ENCODE measurements at places on chromosomes 1 and 21. TPM values are rescaled to one million over a fixed set of nuclear protein-coding genes. Genes with fewer than 3 reads are reported as not detected.

ACTN2 gene
- total RNA-seq, result not detected

WNT9A gene
- total RNA-seq, result not detected

DEPDC1 gene
- 16.8 TPM for total RNA-seq

FGR gene
- total RNA-seq, result 83.8 TPM

OR10Z1 gene
- not detected for total RNA-seq

CHD5 gene
- total RNA-seq, result 0.49 TPM

SESN2 gene
- total RNA-seq, result 21.7 TPM

FCRL6 gene
- total RNA-seq, result 0.11 TPM

SPRR2A gene
- total RNA-seq, result not detected

WDR64 gene
- total RNA-seq, result not detected

CHRM3 gene
- total RNA-seq, result not detected

CALML6 gene
- not detected for total RNA-seq

PRAMEF9 gene
- not detected for total RNA-seq

LRRN2 gene
- total RNA-seq, result not detected

FAM167B gene
- total RNA-seq, result 0.88 TPM

ACBD3 gene
- 20.5 TPM for total RNA-seq

VASH2 gene
- 29.2 TPM for total RNA-seq

RSPO1 gene
- total RNA-seq, result not detected

KRTAP20-2 gene
- not detected for total RNA-seq

ASCL5 gene
- total RNA-seq, result not detected

CFHR2 gene
- not detected for total RNA-seq

FAM72B gene
- 13.6 TPM for total RNA-seq

SHE gene
- 0.05 TPM for total RNA-seq

ZNF683 gene
- total RNA-seq, result not detected

RNASEL gene
- 4.4 TPM for total RNA-seq

OVAAL gene
- total RNA-seq, result not detected

CDC42BPA gene
- total RNA-seq, result 0.23 TPM

FAAH gene
- total RNA-seq, result 0.72 TPM

TTC39A gene
- 3.5 TPM for total RNA-seq

RGSL1 gene
- total RNA-seq, result not detected

DENND2C gene
- total RNA-seq, result not detected

HES3 gene
- not detected for total RNA-seq

SLC30A10 gene
- not detected for total RNA-seq

LCE1E gene
- total RNA-seq, result 3.7 TPM

GJA9 gene
- not detected for total RNA-seq

BTF3L4 gene
- total RNA-seq, result 36.6 TPM

SLC1A7 gene
- total RNA-seq, result not detected

TMEM125 gene
- 1.1 TPM for total RNA-seq

GTF2B gene
- total RNA-seq, result 27.9 TPM

RGS1 gene
- 38.5 TPM for total RNA-seq

VSIG8 gene
- not detected for total RNA-seq

ETNK2 gene
- total RNA-seq, result not detected

S100B gene
- total RNA-seq, result not detected

GOLT1A gene
- total RNA-seq, result not detected

SAMD13 gene
- total RNA-seq, result 0.98 TPM

OR2L13 gene
- total RNA-seq, result not detected

ADAM30 gene
- total RNA-seq, result not detected

MTF1 gene
- total RNA-seq, result 19.2 TPM

FAM131C gene
- not detected for total RNA-seq
